ENCODE measurements at places on chromosomes 16 and 17. TPM values are rescaled to one million over a fixed set of nuclear protein-coding genes. Genes with fewer than 3 reads are reported as not detected.

PLCG2 gene
- total RNA-seq, result 14.1 TPM

TBX2 gene
- 6.2 TPM for total RNA-seq

PRSS36 gene
- total RNA-seq, result 10.5 TPM

MT4 gene
- total RNA-seq, result 1,445 TPM

HS3ST3B1 gene
- 30.1 TPM for total RNA-seq

DNA sequence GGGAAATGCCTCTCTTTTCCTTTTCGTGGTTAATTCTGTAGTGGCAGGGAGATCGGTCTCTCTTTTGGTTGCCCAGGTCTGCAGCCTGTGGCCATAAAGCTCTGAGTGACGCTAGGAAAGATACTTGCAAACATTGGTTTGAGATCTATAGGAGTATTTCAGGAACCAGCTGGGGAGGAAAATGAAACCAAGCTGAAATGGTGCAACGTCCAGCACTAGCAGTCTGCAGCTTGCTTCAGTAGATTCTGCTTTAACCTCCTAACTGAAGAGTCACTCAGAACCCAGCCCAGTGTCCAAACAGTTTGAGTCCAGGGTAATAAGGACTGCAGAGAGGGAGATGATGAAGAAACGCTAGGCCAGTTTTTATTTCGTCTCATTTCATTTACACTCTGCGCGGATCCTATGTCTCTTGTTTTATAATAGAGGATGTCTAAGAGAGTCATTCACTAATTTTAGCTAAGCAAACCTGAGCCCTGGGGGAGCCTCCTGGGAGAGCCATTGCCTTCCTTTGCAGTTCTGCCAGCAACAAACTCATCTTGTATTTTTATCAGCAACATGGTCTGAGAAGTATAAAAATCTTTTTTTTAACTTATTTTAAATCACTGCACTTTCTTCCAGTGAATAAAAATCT lies 12.0 kb downstream of the SP2 start:
- DNase-seq, result no peak

DNA sequence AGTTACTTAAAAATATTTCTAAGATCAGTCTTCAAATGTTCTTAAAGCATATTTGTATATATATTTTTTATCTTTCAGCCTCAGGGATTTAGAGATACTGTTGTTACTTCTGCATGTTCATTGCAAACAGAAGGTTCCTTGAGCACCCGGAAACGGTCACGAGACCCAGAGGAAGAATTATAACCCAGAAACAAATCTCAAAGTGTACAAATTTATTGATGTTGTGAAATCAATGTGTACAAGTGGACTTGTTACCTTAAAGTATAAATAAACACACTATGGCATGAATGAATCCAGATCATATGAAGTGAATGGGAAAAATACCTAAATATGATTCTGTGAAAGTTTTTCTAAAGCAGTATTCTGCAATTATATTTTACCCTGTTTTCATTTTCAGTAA lies 21.6 kb upstream of the PPM1E start:
- no peak for DNase-seq

DNA sequence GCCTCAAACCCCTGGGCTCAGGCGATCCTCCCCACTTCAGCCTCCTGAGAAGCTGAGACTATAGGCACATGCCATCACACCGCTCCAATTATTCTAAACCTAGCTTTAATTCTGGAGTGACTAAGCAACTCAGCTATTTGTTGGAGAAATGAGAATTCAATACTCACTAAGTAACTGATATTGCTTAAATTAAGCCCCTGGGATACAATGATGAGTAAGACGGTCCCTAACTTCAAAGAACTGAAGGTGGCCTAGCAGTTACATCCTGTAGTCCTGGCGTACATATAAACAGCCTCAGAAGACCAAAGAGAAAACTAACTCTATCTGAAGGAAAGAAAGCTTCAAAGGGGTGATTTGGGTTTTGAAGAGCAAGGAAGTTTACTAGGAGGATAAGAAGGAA lies 25.0 kb downstream of the XPO6 start:
- DNase-seq, result no peak

- DNase-seq, result no peak
Measured at GRCh38 chr17:78376161-78376560, 2.3 kb upstream of the PGS1 start.

- no peak for DNase-seq
Measured at GRCh38 chr16:86419518-86419917, 90.8 kb upstream of the FOXF1 start.

GRCh38 chr17:969811-970355 lies 9.7 kb downstream of the NXN start:
- DNase-seq, result no peak

GRCh38 chr16:78324649-78325285 lies 225.3 kb downstream of the WWOX start:
- no peak for DNase-seq

GRCh38 chr16:66869424-66869823 lies 10.9 kb upstream of the PDP2 start:
- DNase-seq, result no peak

GRCh38 chr16:63289834-63290460 lies 1253.7 kb upstream of the CDH8 start:
- DNase-seq, result no peak

GRCh38 chr16:31527734-31528274 lies at the start of gene AHSP:
Gene AHSP, plus strand, starts transcription at chr16:31527900. Its CDS starts 240 bp downstream, at chr16:31528140.
- no peak for DNase-seq

DNA sequence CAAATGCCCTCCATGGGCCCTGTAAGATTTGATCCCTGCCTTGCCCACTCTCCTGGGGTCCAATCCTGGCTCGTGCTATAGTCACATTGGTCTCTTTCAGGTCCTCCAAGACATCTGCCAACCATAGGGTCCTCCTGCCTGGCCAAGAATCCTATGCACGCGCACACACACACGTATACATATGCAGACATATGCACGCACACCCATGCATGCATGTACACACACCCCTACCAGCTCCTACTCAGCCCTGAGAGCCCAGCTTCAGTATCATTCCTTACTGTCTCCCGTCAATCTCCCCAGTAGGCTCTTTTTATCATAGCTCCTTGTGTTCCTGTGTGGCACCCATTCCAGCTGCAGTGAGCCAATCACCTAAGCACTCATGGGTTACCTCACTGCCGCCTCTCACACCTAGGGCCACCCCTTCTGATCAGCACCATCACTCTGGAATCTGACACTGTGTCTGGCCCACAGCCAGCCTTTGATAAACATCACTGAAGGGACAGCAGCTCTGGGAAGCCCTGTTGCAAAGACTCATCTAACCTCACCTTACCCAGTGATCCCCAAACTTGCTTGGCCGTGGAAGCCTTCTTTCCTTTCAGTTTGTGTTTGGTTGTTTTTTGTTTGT lies 7.9 kb upstream of the DNAH17 start:
- no peak for DNase-seq

DNA sequence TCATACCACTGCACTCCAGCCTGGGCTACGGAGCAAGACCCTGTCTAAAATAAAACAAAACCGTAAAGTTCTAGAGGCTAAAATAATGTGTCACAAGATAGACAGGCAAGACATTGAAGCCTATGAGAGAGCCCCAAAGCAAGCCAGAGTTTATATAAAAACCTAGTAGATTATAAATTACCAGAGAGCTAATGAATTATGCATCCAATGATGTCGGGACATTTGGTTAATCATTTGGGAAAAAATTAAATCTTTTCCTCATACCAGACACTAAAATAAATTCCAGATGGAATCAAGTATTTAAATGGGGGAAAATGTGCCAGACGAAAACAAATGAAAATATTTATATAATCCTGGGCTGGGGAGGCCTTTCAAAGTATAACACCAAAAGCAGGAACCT lies 24.2 kb downstream of the CCDC40 start:
- no peak for DNase-seq

- DNase-seq, result no peak
Measured at GRCh38 chr17:58968426-58969061, 138.1 kb downstream of the TRIM37 start.

GRCh38 chr16:89174055-89174827 lies 2.7 kb downstream of the CDH15 start:
- no peak for DNase-seq
